ENCODE measurements at places on chromosomes 16 and 17.

GRCh38 chr17:78890498-78890897, 12.5 kb downstream of the CEP295NL start:
- peak; percentile 95 for DNase-seq

- DNase-seq, result no peak
Measured at GRCh38 chr17:61678339-61678738, 87.3 kb upstream of the NACA2 start.

- peak; percentile 4 for DNase-seq
Measured at GRCh38 chr17:73595479-73595878, 48.8 kb downstream of the SDK2 start.

DNA sequence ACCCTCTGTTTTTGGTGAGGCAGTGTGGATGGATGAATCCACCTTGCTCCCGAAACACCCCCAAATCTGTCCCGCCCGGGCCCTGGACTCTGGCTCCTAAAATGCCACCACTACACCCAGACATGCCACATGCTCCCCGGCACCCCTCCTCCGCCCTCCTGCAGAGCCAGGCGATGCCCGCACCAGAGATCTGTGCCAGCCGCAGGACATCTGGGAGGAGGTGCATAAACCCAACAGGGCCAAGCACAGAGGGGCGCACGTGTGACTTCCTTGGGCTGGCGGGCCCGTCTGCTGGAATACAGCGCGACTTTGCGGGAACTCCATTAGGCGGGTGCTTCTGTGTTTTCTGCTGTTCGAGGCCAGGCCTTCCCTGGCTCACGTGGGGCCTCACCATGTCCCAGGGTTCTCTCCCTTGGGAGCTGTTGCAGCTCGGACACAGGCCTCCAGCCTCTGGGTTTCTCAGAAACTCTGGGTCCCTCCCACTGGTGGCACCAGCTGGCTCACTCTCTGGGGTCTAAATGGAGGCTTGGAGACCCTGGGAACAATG, 14.1 kb upstream of the ACSF3 start:
- no peak for DNase-seq

DNA sequence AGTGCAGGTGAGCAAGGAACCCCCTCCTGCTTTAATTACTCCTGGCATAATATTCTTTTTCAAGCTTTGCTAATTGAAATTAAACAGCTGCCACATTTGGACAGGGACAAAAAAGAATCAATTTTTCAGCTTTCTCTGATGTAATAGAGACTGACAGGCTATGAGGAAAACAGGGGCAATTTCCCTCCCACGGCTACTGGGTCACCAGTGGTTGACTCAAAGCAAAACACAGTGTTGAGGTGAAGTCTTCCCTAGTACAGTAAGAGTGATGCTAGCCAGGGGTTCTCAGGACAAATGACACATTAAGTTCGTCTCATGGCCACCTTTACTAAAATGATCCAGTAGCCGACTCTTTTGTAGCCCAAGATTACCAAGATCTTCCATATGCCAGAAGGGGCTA, 38.6 kb upstream of the PMFBP1 start:
- peak; percentile 78 for DNase-seq
